ENCODE measurements at places on chromosomes 1 and 21.

GRCh38 chr1:87449348-87449963, 120.8 kb downstream of the LMO4 start:
- DNase-seq, result peak; percentile 18

DNA sequence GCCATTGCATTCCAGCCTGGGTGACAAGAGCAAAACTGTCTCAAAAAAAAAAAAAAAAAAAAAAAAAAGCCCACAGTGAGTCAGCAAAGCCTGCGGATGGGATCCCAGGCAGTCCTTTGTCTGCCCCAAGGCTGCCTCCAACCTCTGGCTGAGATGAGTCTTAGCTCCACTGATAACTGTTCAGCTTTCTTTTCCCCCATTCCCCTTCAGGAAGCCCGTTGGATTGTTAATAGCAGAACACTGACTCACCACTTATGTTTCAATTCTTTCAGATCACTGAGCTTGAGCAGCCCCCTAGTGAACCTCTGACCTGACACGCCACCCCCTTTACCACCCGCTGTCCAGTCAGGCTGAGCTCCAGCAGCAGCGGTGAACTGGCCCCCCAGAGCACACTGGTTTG, 57.5 kb downstream of the ERG start:
- no peak for DNase-seq

DNA sequence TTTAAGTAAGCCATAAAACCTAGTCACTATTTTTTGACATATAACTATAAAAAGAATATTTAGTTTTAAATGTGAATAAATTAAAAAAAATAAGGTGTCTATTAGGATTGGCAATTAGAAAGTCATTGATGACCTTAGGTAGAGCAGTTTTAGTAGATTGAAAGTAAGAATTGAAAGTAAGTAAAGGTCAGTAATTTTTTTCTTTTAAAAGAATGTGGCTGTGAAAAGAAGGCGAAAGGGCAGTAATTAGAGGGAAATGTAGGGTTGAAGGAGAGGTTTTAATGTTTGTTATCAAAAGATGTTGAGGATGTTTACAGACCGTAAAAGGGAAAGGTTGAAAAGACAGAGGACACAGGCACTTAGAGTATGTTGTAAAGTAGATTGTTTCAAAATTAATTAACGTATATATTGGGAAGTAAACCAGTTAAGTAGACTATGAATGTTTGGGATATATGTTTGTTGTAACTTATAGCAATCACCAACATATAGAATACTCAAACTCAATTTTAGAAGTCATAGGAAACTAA, 41.0 kb downstream of the ZFYVE9 start:
- DNase-seq, result no peak

GRCh38 chr1:56820755-56821461, 1.7 kb upstream of the FYB2 start:
- peak; percentile 86 for DNase-seq

- peak; percentile 81 for DNase-seq
Observed at GRCh38 chr1:154878371-154879037, 8.4 kb upstream of the KCNN3 start.

- DNase-seq, result no peak
Observed at GRCh38 chr1:214380396-214380795, 99.4 kb downstream of the SMYD2 start.

DNA sequence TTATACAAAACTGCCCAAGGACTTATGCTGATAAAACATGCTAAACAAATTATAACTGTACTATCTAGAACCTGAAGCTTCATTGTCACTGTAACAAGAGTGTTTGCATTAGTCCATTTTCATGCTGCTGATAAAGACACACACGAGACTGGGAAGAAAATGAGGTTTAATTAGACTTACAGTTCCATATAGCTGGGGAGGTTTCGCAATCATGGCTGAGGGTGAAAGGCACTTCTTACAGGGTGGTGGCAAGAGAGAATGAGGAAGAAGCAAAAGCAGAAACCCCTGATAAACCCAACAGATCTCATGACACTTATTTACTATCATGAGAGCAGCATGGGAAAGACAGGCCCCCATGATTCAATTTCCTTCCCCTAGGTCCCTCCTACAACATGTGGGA, 100.4 kb downstream of the SPATA6 start:
- DNase-seq, result no peak

All from stimulated activated effector memory CD8-positive, alpha-beta T cell treated with anti-CD3 and anti-CD28 coated beads, Interleukin-12 subunit alpha, Interleukin-12 subunit beta, amount 100 ng/mL, for 72 hours (primary cell).